Brain (organoid and tissue), 16 donors: ENCODE measurements at places on chromosomes 3 and 15.

DNA sequence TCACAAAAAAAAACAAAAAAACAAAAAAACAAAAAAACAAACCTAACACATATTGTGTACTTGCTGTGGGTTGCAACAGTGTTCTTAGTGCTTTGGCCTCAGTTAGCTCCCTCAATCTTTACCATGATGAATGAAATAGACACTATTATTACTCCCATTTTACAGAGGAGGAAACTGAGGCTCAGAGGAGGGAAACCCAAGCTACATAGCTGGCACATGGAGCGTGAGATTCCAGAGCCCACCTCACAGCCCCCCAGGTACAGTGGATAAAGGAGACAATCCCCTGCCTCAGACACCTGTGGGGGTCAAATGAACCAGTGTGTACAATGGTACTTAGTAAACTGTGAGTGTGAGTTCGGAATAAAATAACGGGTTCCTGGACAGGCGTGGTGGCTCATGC is 104.9 kb upstream of the SMAD3 start:
- no peak for DNase-seq

GRCh38 chr3:148694116-148694515 is 3.6 kb upstream of the AGTR1 start:
- DNase-seq: no peak

DNA sequence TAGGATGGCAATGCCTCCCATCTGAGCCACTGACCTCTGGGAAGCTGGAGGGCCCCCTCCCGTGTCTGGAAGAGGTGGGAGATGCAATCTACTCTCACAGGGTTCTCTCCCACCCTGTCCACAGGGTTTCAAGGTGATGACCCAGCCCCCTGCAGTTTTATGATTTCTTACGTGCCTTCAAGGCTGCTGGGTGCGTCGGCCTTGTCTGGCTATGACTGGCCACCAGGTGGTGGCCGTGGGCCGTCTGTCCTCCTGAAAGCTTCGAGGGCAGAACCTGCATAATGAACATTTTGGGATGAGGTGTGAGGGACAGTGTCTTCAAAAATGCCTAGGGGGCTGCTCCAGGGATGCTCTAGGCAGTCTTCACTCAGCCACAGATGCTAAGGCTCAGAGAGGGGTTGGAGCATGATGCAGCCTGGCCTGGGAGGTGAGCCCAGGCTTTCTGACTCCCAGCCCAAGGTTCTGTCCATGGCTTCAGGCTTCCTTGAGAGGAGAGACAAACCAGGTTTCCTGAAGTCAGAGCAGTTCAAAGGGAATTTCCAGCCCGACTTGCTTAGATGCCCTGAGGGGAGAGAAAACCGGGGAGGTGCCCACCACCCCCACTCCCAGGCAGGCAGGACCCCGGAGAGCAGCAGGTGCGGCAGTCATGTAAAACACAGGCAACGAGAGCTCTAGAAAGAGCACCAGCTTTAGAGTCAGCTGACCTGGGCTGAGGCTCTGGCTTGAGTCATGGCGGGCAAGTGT is 18.7 kb downstream of the ISG20 start:
- DNase-seq: peak; percentile 73

- DNase-seq: no peak
These were observed 1306.3 kb upstream of the EPHA6 start for GRCh38 chr3:95508124-95508523.

DNA sequence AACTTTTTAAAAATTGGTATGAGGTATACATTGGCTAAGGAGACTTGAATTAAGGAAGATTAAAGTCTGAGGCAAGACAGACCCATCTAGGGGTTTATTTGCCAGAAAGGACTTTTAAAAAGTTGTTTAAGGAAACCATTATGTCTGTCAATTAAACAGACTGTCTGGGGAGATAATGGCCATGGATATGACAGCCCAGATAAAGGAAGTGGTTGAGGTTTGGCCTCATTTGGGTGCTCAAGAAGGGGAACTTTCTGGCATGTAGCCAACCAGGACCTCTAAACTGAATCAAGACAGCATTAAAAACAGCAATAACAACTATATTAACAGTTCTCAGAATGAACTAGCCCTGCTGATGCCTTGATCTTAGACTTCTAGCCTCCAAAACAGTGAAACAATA is 9.9 kb upstream of the CD200R1L start:
- DNase-seq: no peak

DNA sequence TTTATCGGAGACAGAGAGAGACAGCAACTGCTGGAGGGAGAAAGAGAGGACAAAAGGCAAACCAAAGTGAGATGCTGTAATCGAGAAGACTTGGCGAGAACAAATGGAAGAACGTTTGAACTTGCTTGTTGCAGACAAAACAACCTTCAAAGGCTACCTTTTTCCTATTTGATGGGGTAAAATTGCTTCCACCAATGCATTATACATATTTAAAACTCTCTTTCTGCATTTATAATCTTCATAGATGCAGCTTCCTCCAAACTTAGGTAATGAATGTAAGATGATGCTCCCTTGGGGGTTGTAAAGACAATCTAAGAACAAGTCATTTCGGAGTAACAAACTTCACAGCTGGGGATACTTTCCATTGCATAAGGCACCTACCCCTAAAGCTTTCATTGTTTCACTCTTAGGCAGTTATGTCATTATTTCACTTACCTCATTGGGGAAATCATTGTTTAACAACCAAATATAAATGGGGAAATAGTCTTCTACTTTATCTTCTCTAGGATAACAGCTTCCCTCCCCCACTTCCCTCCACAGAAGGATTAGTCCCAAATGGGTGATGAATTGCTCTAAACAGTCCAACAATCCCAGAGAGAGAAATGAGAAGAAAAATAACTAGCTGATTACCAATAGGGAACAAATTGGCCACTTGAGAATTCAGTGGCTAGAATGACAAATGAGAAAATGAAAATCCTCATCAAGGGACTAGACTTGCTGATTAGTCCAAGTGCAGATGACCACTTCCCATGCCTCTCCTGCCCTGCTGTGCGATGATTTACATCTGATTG is 269.8 kb upstream of the ADAMTS9 start:
- no peak for DNase-seq

DNA sequence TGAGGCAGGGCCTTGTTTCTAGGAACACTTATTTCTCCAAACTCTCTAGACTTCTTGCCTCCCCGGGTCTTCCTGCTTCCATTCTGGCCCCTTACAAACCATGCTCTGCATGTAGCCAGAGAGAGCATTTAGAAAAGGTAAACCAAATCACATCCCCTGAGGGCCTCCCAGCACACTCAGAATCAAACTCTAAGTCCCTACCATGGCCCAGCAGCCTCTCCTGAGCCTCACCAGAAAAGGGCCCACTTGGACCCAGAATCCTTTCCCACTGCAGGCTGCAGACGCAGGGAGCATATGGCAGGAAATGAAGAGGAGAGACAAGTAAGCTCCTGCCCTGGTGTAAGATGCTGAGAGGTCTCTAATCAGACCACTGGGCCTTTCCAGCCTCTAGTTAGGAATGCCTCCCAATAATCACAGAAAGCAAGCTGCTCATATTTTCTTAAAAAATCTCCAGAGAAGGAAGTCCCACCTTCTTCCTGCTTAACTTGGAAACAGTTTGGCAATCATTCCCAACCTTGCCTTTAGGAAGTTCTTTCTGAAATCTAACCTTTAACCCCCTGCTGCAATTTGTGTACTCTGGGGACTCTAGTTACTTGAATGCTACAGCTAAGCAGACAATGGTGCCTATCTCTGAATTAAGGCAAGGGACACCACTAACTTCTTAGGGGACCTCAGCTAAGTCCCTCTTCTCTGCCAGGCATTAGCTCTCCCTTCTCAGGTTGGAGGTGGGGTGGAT is 4.2 kb downstream of the AMOTL2 start:
- DNase-seq: no peak

DNA sequence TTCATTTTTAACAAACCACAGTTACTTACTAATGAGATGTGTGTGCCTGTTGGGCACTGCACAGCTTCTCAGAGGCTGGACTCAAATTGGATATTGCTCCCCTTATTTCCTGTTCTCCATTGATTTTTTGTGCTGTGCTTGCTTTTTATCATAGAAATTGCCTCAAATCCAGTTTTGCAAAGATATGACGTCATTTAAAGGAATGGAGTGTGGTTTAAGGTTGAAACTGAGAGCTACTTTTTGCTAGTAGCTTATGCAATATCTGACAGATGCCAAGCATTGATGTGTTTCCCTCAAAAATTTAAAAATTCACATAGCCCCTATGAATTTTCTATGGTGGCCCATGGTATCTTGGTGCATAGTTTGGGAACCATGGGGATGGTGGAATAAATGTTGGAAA is 67.7 kb upstream of the ROPN1 start:
- DNase-seq: no peak

DNA sequence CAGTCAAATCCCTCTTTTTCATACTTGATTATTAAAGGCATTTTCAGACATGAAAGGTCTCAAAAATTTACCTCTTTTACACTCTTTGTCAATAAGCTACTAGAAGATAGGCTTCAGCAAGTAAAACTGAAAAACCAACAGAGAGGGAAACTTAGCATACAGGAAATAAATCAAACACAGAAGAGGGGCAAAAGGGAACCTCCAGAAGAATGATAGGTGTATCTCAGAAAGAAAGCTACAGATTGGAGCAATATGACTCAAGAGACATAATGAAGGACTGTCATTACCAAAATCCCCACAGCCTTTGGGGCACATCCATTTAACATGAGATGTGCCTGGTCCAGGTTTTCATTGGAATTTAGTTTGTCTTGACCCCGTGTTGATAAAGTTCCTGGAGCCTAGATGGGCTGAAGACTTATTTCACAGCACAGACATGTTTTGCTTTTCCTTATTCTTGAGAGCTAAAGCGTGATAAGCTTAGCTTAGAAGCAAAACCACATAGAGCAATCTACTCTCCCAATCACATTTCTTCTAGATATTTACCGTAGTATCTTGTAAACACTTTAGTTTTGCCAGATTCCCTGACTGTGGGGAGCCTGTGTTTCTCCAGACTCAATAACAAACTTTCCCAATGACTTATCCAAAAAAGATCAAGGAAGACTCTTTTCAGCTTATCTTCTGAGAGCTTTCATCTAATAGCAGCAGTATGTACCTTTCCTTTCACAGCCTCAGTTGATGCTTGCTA is 11.7 kb downstream of the LRRFIP2 start:
- no peak for DNase-seq

DNA sequence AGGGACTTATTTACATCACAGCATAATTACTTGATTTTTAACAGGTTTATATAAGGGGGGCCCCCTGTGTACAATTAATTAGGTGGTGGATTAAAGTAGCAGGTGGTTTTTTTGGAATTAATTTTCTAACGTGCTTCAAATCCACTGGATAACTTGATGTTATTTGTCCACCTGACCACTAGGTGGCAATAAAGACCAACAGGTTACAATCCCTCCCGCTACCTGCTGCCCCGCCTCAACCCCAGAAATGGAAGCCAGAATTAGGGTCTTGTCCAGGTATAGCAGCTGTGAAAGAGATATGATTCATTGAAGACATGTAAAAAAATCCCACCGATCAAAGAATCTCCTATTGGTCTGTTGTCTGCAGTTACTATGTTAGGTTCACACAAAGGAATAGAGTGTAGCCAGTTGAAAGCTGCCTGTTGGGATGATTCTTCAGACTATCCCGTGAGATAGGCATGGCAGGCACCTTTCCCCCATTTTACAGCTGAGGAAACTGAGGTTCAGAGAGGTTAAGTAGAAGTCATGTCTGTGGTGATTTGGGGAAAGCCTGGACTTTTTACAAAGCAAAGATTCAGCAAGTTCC is 44.0 kb downstream of the MFSD1 start:
- peak; percentile 71 for DNase-seq

DNA sequence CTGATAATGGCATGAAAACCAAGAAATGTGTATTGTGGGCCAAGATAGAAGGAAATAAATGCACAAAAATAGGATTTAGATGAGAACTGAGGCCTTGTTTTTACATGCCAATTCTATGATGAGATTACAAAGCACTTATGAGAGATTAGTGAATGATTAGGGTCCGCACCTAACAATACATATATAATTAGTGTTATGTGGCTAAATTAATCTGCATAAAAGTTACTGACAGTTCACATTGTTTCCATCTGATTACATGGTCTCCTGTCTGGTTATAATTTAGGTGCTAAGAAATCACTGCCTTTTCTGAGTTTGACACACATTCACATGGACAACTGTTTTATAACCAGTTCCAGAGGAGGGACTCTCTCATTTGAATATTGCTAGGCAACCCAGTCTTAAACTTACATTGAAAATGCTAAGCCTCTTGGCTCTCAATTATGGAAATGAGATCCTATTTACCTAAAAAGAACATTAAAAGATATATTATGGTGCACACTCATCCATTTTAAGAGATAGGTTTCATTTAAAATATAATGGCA is 117.0 kb upstream of the ARL6 start:
- DNase-seq: peak; percentile 89
